ENCODE measurements at places on chromosomes 4 and X.

GRCh38 chrX:15903186-15903681 is 48.6 kb upstream of the AP1S2 start:
- peak; percentile 56 for DNase-seq

- DNase-seq: no peak
These were observed 94.9 kb upstream of the PLAC1 start for GRCh38 chrX:134752981-134753717.

DNA sequence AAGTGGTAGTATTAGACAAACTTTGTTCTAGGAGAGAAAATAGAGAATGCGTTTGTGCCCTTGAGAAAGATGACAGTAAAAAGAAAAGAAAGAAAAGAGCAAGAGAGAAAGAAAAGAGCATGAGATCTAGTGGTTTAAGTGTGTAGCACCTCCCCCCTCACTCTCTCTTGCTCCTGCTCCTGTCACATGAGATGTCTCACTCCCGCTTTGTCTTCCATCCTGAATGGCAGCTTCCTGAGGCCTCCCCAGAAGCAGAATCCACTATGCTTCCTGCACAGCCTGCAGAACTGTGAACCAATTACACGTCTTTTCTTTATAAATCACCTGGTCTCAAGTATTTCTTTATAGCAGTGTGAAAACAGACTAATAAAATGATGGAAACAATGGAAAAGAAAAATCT is 499.6 kb downstream of the ACTRT1 start:
- DNase-seq: no peak

- DNase-seq: peak; percentile 49
These were observed 90.9 kb downstream of the EFNB1 start for GRCh38 chrX:68919707-68920106.

DNA sequence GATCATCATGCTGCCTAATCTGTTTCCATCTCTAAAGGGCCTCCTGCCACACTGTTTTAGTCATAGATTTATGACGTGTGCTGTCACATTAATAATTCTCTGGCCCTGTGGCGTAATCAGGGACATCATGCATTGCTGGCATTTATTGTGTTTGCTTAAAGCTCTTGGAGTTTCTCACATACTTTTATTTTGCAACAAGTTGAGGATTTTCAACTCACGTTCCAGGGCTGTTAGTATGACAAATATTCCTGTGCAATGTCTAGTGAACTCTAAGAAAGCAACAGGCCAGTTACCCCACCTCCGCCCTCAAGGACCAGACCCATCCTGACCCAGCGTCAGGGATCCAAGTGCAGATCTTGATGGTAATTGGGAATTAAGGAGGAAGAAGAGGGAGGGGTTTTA is 7.8 kb upstream of the PIGA start:
- DNase-seq: no peak

- DNase-seq: peak; percentile 92
These were observed 123.2 kb upstream of the FAM9C start for GRCh38 chrX:13167481-13168231.

DNA sequence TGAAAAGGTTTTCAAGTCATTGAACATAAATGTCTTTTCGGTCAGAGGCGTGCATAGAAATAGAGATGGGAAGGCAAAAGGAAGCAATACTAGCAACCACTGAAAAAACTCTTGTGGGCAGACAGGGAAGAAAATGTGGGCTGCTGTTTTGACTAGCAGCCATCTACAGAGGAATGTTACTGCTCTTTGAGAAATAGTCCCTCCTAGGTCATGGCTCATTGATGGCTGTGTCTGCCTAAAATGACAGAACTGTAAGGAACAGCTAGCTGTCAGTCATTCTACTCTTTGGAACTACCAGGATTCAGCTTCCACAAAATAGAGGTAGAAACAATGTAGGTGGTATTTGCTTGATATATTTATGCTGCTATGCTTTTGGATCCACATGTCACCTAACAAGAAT is 26.9 kb upstream of the TMPRSS11B start:
- DNase-seq: no peak

Measured in muscle of leg (tissue), 16 donors.